ENCODE measurements at places on chromosomes 5 and 9. TPM values are rescaled to one million over a fixed set of nuclear protein-coding genes. Genes with fewer than 3 reads are reported as not detected.

Gene TTC33
- 10.5 TPM for total RNA-seq

Gene BSPRY
- 37.3 TPM for total RNA-seq

Gene MYO10
- 46.0 TPM for total RNA-seq

Gene SOHLH1
- not detected for total RNA-seq

Gene ENHO
- 3.5 TPM for total RNA-seq

Gene IL4
- not detected for total RNA-seq

Gene TIMD4
- total RNA-seq = 0.76 TPM

Gene MYOZ3
- total RNA-seq = 0.30 TPM

- no peak for DNase-seq
Observed at GRCh38 chr9:99235926-99236634, 14.0 kb downstream of the SEC61B start.

GRCh38 chr9:34898846-34899245 is 59.2 kb upstream of the PHF24 start:
- DNase-seq = no peak

DNA sequence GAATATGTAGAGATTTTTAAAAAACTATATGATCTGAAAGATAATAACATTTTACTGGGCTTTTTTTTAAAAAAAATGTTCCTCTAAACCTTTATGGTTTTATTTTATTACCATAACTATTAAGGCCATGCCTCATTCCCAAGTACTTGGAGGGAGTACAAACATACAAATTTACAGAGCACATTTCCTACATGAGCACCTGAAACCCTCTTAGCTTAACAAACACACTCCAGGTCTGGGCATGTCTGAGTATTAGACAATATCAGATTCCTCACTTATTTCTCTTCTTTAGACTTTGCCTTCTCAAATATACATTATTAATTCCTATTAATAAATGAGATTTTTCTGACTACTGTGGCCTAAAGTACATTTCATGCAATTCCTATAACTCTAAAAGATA is 319.2 kb downstream of the SLCO4C1 start:
- no peak for DNase-seq

DNA sequence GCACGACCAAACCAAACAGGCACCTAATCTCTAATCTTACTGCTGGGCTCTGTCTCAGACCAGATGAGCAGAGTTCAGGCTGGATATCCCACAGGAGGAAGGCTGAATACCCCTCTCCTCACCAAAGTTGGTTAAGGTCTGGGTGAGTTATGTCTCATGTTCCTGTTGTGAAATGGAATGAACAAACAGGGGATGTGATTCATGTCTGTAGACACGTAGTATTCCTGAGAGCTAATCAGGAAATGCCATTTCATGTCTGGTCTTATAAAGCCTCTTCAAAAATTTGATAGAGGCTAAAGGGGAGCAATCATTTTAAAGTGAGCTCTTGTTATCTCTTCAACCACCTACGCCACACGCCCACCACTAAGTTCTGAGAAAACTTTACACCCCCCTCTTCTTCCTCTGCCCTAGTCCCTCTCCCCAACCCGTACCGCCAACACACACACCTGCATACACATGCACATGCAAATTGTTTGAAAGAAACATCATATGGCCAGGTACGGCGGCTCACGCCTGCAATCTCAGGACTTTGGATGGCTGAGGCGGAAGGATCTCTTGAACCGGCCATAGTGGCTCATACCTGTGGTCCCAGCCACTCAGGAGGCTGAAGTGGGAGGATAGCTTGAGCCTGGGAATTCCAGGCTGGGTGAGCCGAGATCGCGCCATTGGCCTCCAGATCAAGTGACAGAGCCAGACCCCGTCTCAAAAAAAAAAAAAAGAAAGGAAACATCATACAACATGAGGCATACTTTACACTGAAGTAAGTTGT is 69.8 kb upstream of the RAI14 start:
- DNase-seq = no peak

DNA sequence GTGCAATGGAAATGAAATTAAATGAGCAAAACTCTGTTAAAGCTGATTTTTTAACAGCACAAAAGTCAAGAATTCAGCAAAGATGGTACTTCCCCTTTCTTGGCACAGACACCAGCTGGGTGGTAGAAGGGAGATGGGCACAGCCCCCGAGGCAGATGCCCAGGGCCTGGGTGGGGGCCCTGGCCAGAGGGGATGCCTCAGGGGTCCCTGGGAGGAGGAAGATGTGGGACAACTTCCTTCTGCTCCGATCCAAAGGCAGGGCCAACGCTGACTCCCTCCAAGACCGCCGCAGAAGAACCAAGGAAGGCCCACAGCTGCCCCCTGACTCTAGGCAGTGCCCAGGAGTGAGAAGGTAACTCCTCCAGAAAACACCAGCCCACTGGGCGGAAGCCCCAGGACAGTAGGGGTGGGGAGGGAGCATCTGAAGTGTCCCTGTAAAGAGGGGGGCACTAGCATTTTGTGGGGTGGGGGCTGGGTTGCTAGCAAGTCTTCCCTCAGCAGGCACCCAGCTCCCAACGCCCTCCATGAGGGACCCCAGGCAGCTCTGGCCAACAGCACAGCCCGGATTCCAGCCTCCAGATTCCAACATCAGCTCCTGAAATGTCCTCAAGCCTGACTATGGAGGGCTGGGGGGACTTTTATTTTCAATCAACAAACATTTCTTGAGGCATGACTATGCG is 4.9 kb downstream of the NACC2 start:
- no peak for DNase-seq

GRCh38 chr9:134563397-134563796 is 78.2 kb upstream of the COL5A1 start:
- peak; percentile 24 for DNase-seq

DNA sequence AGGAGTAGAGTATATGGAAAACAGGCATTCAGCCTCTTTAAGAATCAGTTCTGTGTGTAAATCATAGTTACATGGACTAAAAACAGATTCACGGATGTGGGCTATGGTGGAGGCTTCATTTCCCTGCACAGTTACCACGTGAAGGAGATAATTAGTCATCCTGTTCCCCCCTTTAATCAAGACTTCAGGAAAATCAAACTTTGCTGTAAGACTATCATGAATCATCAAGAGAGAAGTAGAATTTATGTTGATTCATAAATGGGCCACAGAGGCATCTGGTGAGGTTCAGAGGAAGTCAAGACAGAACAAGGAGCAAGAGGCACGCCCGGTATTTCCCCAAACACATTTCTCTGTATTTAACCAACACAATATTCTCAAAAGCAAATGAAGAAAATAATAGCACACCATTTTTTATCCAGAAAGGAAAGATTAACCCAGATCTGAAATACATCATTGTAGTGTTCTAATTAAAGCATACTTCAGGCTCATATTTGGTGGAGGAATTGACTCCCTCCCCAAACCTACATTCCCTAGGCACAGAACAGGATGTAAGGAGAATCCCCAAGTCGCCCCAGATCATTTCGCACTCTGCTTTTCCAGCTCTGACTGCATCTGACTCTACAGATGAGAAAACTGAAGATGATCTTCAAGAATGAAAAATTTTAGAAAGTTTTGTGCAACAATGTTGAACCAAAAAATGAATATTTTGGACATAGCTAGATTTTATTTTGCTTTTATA is 175.8 kb upstream of the GAS1 start:
- no peak for DNase-seq

- no peak for DNase-seq
Observed at GRCh38 chr9:133980864-133981588, 11.1 kb downstream of the VAV2 start.

GRCh38 chr5:137141779-137142178 is 357.3 kb downstream of the SPOCK1 start:
- DNase-seq = no peak

DNA sequence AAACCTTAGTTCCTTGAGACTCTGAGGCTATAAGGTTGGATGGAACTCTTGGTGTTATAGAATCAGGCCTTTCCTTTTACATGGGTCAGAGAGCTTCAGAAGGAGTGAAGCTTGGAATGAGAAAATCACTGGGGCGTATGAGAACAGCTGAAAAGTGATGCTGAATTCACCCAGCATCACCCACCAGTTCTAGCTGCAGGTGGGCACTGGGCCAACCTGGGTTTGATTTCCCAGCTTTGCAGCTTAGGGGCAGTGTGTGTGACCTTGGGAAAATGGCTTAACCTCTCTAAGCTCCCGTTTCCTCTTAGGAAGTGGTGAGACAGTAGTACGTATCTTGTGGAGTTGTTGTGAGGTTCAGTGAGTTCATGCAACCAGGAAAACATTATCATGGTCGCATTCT is 10.7 kb downstream of the PCDH12 start:
- no peak for DNase-seq

- no peak for DNase-seq
Observed at GRCh38 chr9:99748676-99749075, 73.0 kb upstream of the NR4A3 start.

GRCh38 chr5:73282923-73283322 is 109.9 kb downstream of the TMEM174 start:
- no peak for DNase-seq

DNA sequence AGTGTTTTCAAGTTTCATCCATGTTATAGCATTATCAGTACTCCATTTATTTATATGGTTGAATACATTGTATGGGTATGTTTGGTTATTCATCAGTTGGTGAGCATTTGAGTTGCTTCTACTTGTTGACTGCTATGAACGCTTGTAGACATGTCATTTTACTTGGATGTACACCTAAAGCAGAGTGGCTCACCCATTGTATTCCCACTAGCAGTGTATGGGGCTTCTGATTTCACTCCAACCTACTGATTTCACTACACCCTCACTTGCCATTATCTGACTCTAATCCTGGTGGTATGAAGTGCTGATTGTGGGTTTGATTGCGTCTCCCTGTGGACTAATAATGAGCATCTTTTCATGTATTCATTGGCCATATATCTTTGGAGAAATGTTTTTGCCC is 9.5 kb downstream of the NPM1 start:
- DNase-seq = no peak

GRCh38 chr5:160347448-160347847 is 23.0 kb downstream of the C1QTNF2 start:
- no peak for DNase-seq

DNA sequence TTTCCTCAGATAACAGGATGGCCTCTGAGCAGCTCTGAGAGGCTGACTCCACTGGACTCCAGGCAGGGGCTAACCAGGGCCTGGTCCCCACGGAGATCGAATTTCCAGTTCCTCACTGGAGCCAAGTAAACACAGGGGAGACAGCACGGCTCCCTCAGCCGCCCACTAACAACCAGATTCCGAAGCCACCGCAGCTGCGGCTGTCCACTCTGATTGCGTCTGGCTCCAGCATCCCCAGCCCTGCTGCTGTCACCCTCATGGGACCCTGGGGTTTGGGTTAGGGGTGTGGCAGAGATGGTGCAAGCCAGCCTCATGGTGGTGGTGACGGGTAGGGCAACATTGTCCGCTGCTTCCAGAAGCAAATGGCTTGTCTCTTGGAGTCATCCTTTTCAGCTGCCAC is 172.6 kb downstream of the RGS3 start:
- DNase-seq = peak; percentile 26

DNA sequence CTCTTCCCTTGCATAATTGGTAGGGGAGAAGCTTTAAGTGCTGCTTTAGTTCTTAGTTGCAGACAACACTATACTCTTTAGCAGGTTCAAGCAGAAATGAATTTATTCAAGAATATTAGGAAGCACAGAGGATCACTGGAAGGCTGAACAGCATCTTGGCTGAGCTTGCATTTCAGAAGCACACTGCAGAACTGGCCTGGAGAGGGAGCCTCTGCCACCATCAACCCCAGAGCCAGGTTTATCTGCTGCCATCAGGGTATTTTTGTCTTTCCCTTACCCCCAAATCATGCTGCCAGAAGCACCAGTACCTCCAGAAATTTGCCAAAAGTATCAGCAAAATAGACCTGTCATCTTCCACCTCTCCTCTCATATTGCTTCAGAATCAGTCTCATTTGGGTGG is 440.7 kb downstream of the DMAC1 start:
- DNase-seq = no peak

DNA sequence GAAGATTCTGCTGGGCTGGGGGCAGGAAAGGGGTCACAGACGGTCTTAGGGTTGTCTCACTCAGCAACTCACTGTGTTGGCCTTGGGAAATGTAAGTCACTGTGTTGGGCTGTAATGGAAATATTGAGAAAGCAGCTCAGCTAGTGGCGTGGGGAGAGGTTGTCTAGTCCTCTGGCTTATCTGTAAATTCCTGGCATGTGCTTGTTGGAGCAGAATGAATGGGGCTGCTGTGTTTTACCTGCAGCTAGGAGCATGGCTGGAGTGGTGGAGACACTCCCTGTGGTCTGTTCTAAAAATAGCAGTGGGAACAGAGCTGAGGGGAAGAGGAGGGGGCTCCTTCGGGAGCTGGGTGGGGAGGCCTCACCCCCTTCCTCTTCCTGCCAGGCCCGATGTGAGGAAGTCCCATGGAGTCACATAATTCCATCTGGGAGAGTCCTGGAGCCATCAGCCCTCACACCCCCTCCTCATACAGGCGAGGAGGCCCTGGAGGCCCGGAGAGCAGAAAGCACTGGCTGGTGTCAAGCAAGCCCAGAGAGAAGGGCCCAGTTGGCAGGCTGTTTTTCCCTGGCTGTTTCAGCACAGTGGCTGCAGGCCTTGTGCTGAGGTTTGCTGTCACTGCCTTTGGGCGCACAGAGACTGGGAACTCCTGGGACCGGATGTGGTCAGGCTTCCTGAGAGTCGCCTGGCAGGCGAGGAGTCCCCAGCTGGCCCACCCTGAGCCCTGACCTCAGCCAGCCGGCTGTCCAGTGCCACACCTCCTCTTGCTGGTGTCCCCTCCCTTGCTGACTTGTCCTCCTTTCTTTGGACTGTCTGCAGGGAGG is 84.9 kb downstream of the RGS3 start:
- peak; percentile 74 for DNase-seq

GRCh38 chr9:89444274-89444673 is 53.6 kb downstream of the SEMA4D start:
- no peak for DNase-seq

- no peak for DNase-seq
Observed at GRCh38 chr9:92686954-92687353, 17.0 kb upstream of the IPPK start.

DNA sequence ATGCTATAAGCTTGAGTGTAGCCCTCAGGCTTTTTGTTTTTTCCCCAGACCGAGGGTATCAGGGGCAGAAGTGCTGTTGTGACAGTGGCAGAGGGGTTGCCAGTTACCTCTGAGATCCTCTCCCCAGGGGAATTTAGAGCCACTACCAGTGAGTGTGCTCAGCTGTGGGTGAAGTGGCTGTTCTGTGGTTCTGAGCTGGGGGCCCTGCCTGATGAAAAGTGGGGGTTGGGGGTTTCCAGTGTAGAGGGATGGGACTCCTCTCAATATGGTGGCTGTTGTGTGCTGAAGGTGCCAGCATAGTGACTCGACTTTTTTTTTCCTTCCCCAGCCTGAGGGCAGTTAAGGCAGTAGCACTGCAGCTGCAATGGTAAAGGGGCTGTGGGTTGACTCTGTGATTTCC is 506.7 kb downstream of the TMEM232 start:
- DNase-seq = no peak

DNA sequence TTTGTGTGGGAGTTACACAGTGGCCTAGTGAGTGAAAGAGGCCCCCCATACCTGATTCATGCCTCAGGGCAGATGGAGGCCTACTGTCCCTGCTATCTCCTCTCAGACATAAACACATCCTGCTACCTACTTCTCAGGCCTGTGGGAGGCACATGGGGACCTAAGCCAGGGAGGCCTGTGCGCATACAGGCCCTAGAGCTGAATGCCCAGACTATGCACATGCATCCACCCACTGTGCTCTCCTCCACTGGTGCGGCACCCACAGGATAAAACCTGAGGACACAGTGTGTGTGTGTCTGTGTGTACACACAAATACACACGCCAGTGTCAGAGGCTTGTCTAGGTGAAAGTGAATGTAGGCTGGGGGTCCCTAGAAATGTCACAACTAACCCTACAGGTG is 1.4 kb downstream of the PAX5 start:
- peak; percentile 49 for DNase-seq

GRCh38 chr5:82821846-82822633 is 255.2 kb downstream of the TMEM167A start:
- DNase-seq = no peak
